NCI-H748 treated with DMSO at 0.1 percent for 48 hours (cell line): ENCODE measurements at places on chromosomes 16 and 17.

- DNase-seq: no peak
These were observed 29.0 kb downstream of the PGS1 start for GRCh38 chr17:78407387-78408000.

- no peak for DNase-seq
These were observed 37.8 kb downstream of the TNRC6C start for GRCh38 chr17:77996256-77996655.

DNA sequence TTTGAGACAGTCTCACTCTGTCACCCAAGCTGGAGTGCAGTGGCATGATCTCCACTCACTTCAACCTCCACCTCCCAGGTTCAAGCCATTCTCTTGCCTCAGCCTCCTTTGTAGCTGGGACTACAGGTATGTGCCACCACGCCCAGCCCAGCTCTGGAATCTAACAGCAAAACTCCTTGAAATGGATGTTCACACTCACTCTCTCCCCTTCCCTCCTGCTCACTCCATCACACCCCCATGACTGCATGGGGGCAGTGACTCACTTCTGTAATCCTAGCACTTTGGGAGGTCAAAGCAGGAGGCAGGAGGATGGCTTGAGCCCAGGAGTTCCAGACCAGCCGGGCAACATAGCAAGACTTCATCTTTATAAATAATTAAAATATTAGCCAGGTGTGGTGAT is 11.1 kb upstream of the TFAP4 start:
- no peak for DNase-seq

DNA sequence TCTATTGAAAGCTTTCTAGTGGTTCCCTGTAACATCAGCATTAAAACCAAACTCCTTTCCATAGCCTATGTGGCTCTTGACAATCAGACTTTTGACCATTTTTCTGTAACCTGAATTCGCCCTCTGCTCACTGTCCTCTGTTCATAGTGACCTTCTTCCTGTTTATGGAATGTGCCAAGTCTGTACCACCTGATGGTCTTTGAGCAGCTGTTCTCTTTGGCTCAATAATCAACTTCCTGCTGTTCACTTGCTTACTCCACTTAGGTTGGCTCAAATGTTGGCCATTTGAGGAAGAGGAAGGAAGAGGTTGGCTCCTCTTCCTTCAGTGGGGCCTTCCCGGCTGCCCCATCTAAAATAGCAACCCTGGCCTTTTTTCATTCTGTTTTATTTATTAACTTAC is 251.5 kb downstream of the CA10 start:
- no peak for DNase-seq
